Muscle of back (tissue), 13 donors: ENCODE measurements at places on chromosomes 11 and 22. TPM values are rescaled to one million over a fixed set of nuclear protein-coding genes. Genes with fewer than 3 reads are reported as not detected.

ZBTB16 gene
- polyA plus RNA-seq = 10.1 TPM

CALCB gene
- 0.30 TPM for polyA plus RNA-seq

RSF1 gene
- 32.4 TPM for polyA plus RNA-seq

DNA sequence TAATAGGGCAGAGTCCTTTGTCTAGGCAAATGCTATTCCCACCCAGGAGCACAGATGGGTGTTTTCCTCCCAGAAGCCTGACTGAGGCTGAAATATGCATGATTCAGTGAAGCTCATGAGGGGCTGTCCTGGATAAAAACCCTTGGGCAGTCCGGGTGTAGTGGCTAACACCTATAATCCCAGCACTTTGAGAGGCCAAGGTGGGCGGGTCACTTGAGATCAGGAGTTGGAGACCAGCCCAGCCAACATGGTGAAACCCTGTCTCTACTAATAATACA, 48.6 kb upstream of the LMO2 start:
- DNase-seq = no peak

GRCh38 chr11:66070604-66071380, 720 bp downstream of the PACS1 start:
- DNase-seq = no peak
